ENCODE measurements at places on chromosomes 16 and 17.

- DNase-seq: no peak
Measured at GRCh38 chr16:14263769-14264168, 192.7 kb downstream of the MRTFB start.

- no peak for DNase-seq
Measured at GRCh38 chr17:17742133-17742621, 60.9 kb downstream of the RAI1 start.

DNA sequence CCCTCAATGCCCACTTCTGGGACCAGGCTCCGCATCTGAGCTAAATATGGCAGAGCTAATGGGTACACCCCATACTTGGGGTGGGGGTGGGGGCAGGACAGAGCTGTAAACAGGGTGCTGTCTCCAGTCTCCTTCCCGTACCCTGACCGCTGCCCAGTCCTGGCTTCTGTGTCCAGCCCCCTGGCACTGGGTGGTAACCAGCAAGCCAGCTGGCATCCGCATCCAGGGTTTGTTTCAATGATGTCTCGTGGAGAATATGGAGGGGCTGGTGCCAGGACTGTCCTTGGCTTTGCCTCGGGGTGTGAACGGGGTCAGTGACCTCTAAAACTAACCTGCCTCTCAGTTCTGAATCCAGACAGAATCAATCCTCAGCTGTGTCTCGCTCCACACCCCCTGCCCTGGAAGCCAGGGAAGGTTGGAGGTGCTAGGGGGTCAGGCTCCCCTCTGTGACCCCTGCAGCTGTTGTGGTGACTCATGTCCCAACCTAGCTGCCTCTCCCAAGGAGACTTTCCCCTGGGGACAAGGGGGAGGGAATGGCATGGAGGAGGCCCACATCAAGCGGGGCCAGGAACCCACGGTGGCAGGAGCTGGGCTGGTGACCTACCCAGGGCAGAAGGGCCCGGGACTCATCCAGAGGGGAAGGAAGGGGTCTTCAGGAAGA, 1.5 kb upstream of the PNMT start:
- no peak for DNase-seq

DNA sequence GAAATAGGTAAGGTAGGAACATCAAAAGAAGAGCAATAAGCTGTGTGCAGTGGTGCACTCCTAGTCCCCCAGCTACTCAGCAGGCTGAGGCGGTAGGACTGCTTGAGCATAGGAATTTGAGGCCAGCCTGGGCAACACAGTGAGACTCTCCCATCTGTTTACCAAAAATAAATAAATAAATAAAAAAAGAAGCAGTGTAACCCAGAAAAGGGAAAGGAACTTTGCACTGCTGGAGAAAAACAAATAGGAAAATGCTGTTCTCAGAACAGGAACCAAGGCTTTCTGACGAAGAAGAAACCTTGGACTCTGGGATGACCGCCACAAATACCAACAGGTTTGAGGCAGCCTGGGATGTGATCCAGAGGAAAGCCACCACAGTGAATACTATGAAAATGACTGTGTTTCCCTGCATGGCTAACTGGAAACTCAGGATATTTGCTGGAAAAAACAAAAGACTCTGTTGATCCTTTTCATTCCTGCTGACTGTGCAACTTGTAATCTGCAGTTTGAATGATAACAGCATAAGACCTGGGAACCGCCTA, 41.2 kb downstream of the TTC19 start:
- DNase-seq: no peak

DNA sequence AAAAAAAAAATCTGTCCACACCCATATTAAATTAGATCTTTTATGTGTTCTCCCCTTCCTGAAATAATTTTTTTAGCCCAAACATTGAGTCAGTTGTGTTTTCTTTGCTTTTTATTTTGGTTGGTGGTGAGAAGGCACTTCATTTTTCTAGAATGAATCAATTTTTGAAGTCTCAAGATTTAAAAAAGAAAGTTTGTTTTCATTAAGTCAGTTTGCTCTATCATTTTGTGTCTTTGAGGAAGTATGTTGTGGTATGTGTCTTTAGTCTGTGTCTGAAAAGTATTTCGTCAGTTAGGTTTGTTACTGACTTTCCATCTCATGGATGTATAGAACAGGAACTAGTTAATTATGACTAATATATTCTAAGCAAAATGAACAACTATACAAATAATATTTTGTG, 3.8 kb downstream of the IGF2BP1 start:
- DNase-seq: no peak

DNA sequence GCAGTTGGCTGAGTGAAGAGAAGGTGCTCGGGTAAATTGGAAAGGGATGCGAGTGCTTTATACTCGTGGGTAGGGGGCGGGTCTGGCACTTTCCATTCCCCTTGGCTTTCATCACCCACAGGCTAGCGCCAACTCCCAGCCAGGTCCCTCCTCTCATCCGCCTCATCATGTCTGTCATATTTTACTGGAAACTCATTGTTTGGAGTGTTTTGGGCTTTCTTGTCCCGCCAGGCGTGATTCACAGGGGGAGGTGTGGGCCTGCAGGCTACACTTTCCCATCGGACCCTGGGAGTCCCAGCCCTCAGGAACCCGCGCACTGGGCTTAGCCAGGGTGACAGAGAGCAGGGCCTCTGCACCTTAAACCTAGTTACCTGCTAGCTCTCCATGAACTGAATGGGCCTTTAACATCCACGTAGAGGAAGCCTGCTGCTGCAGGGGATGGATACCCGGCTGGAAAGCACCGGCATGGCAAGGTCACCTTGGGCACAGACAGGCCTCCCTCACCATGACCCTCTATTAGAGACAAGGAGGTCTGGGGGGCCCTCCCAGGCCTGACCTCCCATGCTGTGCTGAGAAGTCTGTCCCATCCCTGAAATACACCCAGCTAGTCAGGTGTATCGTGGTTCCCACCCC, at the start of gene KRT14:
Gene KRT14 (minus strand): TSS at position 33 of the 633 bp plus-strand sequence. CDS start 61 bp downstream, outside the sequence.
- DNase-seq: no peak

DNA sequence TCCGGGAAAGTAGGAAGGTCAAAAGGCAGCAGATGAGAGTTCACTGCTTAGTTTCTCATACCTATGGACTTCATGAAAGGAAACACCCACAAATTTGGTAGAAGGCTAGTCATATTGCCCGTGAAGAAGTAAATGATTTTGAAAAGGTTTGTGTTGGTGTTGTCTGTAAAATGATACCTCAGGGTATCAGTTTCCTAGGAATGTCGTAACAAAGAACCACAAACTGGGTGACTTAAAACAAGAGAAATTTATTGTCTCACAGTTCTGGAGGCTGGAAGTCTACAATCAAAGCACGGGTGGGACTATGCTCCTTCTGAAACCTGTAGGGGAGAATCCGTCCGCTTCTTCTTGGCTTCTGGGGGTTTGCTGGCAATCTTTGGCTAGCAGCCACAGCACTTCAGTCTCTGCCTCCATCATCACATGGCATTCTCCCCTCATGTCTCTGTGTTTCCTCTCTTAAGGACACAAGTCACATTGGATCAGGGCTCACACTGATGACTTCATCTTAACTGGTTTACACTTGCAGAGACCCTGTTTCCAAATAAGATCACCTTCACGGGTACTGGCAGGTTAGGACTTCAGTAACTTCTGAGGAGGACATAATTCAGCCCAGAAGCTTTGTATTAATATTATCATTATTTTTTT, 2.0 kb upstream of the NAE1 start:
- no peak for DNase-seq

DNA sequence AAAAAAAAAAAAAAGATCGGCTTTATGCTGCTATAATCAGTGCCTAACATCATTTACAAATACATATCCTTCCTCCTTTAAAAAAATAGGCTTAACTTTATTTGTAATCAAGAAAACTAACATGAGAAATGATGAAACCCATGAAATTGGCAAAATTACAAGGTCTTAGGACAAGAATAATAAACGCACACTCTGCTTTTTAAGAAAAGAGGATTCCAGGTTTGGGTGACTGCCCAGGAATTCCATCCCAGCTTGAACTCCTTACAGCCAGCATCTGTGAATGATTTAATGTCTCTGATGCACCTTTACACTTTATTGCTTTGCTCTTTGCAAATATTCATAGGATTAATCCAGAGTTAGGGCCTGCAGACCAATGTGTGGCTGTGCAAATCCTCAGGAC, 196.0 kb downstream of the CBLN1 start:
- DNase-seq: no peak
